ENCODE measurements at places on chromosomes 5 and 9.

DNA sequence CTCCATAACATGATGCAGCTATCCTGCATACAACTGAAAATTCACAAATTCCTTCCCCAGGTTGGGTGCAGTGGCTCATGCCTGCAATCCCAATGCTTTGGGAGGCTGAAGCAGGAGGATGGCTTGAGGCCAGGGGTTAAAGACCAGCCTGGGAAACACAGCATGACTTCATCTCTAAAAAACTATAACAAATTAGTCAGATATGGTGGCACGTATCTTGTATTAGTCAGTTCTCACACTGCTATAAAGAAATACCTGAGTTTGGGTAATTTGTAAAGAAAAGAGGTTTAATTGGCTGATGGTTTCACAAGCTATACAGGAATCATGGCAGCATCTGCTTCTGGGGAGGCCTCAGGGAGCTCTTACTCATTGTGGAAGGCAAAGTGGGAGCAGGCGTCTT lies 56.4 kb upstream of the DAPK1 start:
- no peak for DNase-seq

DNA sequence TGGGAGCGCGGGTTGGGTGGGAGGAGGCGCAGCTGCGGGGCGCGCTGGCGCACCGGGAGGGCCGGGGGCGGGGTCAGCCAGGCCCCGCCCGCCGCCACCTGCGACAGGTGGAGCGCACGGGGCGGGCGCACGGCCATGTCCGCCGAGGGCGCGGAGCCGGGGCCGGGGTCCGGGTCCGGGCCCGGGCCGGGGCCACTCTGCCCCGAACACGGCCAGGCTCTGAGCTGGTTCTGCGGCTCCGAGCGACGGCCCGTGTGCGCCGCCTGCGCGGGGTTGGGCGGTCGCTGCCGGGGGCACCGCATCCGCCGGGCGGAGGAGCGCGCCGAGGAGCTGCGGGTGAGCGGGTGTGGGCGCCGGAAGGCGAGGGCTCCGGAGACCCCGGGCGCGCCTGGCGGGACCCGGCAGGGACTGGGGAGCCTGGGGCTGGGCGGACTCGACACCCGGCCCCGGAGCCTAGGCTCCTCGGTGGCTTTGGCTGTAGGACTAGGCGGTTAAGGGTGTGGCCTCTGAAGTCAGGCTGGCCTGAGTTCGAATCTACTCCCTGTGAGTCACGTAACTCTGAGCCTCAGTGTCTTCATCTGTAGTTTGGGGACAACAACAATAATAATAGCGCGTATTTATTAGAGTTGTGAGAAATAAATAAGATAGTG lies at the start of gene BSPRY:
BSPRY (plus strand) TSS at position 97 of the 650 bp plus-strand sequence; CDS start at position 136, 39 bp downstream.
- DNase-seq, result peak; percentile 8

DNA sequence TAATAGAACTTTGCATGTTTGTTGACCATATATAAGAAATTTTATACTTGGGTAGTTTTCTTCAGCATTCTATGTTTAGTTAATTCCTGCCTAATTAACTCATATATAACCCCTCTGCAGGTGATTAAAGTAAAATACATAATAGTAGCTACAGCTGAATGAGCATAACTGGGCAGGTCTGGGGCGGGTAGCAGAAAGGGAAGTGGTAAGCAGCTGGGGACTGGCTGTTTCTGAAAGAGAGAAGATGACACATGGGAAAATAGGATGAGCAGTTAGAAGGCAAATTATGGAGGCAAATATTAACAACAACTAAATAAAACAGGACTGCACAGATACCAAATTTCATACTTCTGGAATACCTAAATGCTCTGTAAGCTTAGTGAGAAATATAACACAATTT lies 128.1 kb downstream of the CPLANE1 start:
- DNase-seq, result no peak

DNA sequence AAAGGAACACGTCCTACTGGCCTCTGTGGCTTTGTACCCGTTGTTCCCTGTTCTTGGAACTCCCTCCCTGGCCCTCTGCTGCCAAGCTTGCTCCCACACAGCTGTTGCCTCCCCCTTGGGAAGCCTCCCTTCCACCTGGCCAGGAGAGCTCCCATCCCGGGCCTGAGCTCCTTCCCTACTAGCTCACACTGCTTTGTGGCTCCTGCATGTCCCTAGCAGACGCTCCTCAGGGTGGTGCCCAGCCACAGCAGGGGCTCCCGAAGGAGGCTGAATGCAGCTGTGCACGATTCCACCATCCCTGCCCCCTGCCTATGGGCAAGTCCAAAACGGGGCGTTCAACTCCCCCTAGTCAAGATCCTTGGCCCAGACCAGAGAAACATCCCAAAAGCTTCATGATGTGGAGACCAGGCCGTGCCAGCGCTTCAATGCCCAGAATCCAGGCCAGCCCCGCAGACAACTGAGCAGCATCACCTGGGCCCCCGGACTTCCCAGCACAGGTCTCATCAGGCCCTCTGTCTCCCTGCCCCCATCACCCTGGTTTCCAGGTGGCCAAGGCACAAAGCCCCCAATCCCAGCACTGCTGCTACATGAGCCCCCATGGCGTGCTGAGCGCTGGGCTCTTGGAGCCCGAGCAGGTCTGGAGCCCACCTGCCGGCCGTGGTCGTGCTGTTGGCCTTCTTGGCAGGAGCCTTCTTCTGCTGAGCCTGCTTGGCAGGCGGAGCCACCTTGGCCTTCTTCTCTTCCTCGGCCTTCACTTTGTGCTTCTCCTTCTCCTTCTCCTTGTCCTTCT lies 14.3 kb downstream of the BRD3OS start:
- DNase-seq, result no peak

DNA sequence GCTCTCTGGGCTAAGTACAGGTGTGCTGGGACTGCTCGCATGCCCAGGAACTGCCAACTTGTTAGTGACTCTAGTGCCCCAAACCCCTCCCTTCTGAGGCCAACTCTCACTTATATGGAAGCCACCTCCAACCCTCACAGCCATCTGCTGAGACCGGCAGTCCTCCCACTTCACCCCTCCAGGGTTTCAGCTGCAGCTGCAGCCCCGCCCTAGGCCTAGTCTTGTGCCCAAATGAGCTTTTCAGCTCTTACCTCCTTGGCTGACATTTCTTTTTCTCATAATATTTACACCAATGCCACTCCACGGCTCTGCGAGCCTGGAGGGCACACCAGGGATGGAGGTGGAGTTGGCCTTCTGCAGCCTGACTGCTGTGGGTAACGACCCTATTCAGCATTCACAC lies 166.6 kb downstream of the ROR2 start:
- no peak for DNase-seq

DNA sequence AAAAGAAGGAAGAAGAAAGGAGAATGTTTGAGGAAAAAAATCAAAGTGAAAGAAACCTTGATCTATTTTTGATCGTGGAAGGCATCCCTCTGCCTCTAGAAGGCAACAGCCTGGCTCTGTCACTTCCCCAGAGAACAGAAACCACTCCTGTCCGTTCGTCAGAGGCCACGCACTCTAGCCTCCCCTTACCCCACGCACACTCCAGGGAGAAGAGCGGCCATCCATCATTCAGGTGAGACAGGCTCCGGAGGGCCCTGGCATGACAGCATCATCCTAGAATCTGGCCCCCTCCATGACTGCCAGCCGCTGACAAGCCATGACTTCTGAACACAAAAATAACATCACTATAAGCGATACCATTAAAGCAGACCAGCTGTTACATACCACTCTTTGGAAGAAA lies 135.8 kb downstream of the ROR2 start:
- DNase-seq, result no peak

GRCh38 chr5:41004931-41005330 lies 66.2 kb downstream of the MROH2B start:
- no peak for DNase-seq

DNA sequence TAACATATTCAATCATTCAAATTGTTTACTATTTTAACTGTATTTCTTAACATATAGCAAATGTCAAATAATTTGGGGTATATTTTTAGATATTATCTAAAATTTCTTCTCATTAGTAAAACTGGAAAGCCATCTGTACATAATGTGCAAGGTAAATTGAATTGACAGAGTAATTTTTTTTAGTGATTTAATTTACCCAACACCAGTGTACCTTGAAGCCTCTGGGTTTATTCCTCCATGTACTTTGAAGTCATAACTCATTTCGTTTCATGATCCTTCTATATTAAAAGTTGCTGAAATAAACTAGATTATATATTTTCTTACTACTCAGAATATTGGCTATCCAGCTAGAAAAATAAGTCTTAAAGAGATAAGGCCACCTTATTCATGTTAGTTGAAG lies 674.9 kb downstream of the PRR16 start:
- DNase-seq, result no peak
